ENCODE measurements at places on chromosomes 2 and 18.
A peak's percentile ranks its signal among the peaks of the same experiment; 100 is the strongest.

DNA sequence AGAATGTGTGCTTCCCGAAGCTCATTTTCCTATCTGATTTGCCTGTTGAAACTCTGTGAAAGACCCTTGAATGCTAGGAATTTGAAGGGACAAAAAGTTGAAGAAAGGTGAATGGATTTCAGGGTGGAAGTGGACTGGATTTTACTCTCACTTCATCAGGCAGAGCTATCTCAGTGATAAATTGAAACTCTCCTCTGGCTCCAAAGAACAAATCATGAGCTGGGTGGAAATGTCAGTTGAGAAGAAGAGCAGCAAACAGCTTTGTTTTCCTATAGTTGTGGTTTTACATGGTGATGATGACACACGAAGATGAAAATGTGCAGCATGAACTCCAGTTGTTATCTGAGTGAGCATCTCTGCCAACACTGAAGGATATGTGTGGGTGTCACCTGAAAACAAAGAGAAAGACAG, 34.4 kb downstream of the CD28 start:
- DNase-seq: no peak

DNA sequence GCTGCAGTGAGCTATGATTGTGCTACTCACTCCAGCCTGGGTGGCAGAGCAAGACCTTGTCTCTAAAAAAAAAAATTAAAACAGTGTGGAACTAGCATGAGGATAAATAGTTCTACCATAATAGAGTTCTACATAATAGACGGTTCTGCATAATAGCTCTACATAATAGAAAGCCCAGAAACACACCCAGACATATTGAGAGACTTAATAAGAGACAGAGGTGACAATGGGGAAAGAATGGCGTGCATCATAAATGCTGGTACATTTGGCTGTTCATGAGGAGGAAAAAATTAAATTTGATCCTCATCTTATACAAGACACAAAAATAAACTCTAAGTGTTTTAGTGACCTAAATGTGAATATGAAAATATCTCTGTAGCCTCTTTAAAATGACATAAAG, 58.5 kb downstream of the PTRHD1 start:
- DNase-seq: no peak

DNA sequence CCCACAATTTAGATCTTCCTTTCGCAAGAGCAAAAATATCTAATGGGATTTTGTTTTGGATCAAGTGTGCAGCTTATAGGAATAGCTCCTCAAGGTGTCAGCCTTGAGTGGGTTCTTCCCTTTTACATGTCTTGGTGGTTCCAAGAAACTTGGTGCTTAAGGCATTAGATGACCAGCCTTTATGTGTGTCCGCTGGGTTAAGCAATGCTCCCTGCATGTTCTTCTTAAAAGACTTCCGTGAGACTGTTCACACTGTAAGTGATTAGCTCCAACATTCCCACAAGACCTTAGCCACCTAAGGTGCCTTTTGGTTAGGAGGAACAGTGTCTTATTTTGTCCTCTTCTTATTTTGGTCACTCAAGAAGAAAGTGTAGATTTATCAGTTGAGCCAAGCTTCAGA, 44.3 kb upstream of the GPR39 start:
- no peak for DNase-seq

DNA sequence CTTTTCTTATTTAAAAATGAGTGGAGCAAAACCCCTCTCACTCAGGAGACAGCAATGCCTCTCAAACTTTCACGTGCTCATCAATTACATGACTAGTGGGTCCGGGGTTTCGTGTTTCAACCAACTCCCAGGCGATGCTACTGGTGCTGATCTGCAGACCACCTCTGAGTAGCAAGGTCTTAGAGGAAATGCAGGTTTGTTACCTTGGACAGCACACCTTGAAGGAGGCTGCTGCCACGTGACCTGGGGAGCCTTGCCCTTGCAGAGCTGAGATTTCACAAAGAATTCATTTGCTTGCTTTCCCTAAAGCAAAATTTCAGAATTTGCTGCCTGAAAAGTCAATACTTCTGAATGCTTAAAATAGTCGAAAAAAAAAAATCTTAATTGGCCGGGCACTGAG, 32.4 kb downstream of the SMIM21 start:
- DNase-seq: no peak

DNA sequence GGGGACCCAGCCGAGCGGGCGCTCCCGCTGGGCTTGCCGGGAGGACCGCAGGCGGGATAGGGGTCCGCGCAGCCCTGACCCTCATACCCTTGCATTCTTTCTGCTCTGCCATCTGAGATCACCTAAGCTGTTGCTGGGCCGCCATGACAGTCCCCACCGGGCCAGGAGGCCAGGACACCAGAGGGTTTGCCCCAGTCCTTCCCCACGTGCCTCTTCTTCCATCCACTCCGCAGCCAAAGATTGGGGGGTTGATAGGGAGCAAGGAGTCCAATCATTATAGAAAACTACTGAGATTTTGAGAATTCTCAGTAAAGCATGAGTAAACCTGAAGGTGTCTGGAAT, 453 bp upstream of the GRB14 start:
- DNase-seq: no peak

DNA sequence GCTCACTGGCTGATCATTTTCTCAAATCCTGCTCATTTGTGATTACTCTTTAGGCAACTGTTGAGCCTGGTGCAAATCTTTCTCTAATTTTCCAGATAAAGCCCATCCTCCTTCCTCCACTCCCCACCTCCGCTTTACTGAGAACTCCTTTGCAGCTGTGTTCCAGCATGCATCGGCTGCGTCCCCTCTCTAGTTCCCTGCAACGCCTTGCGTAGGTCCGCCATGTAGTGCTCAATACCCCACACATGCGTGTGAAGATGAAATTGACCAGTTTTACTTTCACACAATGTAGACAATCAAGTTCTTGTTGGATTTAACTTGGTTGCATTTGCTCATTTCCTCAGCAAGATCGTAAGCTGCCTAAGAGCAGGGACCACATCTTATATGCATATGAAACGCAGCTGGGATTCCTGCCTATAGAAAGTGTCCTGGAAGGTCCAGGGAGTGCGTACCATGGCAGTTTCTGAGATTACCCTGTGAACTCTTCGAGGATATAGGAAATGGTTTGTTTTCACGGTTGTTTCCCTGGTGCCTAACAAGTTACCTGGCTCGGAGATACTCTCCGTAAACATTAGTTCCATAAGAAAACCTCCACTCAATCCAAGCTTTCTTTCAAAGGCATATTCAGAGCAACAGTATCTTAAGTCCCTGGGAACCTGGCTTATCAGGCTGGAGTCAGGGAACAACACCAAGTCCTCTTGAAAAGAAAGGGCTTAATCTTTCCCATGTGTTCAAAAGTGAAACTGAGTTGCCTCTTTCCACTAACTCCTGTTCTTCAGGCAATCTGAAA, 766.4 kb upstream of the ID2 start:
- DNase-seq: peak; percentile 31

DNA sequence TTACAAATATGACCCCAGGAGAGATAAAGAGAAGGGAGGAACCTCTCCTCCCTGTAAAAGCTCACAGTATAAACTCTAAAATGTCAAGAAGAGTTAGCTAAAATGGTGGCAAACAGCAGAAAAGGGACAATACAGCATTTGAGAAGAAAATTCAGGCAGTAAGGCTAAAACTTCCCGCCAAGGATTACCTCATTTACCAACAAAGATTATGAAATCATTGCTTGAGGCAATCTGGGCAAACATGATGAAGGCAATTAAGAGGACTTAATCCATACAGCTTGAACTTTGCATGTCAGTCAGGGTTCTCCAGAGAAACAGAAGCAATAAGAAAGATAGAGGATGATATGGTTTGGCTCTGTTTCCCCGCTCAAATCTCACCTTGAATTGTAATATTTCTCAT, 81.4 kb downstream of the CMPK2 start:
- no peak for DNase-seq

GRCh38 chr2:241108271-241109209, 6.5 kb upstream of the MTERF4 start:
- DNase-seq: no peak

DNA sequence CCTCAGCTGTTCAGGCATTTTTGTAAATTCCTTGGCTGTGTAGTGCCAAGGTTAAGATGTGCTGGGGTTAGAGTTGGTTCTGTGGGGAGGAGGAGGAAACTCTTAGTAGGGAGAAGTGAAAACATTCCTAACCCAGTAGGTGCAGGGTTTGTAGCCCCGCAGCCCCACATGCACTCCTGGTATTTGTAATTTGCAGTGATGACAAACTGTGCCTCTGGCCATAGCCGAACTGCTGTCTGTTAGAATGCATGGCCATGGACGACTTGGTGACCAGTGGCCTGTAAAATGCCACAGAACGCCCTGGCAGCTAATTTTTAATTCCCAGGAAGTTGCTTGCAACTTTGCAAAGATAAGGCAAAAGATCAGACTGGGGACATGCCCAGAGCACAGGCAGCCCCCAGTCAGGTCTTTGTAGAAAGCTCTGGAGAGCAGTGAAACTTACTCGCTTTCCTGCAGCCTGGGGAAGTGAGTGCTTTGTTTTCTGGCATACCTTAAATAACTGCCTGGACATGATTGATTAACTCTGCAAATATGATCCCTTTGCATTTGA, 38.4 kb downstream of the LYPD6B start:
- no peak for DNase-seq

GRCh38 chr2:53994818-53995808, 24.3 kb upstream of the PSME4 start:
- no peak for DNase-seq

DNA sequence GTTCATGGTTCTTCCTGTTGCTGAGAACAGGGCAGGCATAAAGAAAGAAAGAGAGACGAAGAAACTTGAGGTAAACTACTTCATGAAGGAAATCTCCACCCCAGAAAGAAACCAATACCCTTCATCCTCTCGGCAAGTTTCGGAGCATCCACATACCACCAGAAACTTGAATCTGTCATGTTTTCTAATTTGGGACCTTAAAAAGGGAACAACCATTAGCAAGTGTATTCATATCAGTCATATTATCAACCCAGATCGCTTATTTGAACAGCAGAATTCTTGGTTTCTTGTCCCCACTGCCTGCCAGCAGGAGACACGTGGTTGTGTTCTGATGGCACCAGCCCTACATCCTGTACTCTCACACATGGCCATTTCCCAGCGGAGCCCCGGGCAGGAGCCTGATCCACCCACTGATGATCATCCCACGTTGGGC, 53.2 kb upstream of the FZD7 start:
- DNase-seq: no peak

- DNase-seq: peak; percentile 17
Measured at GRCh38 chr2:230552181-230552580, 136.2 kb downstream of the SP100 start.

GRCh38 chr2:167869200-167869599, 378.2 kb downstream of the STK39 start:
- no peak for DNase-seq

DNA sequence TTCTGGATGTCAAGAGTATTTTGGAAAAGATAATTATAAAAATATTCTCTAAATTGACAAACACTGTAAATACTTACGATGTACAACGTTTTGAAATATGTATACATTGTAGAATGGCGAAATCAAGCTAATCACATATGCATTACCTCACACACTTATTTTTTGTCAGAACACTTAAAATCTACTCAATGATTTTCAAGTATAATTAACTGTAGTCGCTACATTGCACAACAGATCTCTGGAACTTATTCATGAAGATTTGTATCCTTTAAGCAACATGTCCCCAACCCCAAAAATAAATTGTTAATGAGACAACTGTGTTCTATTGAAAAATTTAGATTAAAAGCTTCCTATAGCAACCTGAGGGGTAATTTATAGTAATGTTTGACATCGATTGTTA, 59.8 kb downstream of the C2orf74 start:
- no peak for DNase-seq

GRCh38 chr2:164934401-164935117, 20.8 kb downstream of the SLC38A11 start:
- DNase-seq: no peak

- DNase-seq: no peak
Measured at GRCh38 chr18:78642296-78642951, 337.2 kb upstream of the SALL3 start.

GRCh38 chr2:148282201-148282600, 261.3 kb downstream of the MBD5 start:
- no peak for DNase-seq

DNA sequence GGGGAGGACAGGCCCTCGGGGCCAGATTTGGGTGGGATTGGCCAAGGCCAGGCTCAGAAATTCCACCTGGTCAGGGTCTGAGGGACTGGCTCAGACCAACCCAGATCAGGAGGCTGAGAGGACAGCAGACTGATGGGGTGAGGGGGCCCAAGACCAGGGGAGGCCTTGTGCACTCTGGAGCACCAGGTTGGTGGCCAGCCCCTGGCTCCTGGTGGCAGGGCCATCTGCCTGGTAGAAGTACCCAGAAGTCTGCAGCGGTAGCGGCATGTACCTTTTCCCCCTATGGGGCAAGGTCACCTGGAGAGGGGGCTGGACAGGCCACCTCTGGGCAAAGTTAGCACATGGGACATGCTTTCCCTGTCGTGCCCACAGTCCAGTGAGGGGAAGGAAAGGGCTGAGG, 21.2 kb upstream of the ODC1 start:
- no peak for DNase-seq

- DNase-seq: no peak
Measured at GRCh38 chr18:55286257-55286825, 301.7 kb downstream of the TCF4 start.

GRCh38 chr2:48134704-48135103, 228.4 kb upstream of the FBXO11 start:
- no peak for DNase-seq

GRCh38 chr2:110888411-110888810, 156.0 kb downstream of the ACOXL start:
- no peak for DNase-seq

DNA sequence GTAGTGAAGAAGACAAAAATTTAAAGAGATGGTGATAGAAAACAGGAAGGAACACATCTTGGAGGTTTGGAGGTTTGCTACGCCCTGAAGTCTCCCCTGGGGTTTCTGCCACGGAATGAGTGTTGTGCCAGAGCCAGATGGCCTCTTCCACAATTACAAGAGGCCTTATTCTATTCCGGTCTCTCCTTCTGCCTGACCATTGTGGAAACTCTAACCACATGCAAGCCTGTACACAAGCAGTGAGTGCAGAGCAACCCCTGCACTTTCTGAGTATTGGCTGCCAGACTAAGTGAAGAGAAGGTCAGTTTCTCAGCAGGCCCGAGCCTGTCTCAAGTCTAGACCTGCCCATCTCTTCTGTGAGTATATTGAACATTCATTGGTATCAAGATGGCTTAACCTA, 22.7 kb upstream of the MYO1B start:
- DNase-seq: peak; percentile 56

DNA sequence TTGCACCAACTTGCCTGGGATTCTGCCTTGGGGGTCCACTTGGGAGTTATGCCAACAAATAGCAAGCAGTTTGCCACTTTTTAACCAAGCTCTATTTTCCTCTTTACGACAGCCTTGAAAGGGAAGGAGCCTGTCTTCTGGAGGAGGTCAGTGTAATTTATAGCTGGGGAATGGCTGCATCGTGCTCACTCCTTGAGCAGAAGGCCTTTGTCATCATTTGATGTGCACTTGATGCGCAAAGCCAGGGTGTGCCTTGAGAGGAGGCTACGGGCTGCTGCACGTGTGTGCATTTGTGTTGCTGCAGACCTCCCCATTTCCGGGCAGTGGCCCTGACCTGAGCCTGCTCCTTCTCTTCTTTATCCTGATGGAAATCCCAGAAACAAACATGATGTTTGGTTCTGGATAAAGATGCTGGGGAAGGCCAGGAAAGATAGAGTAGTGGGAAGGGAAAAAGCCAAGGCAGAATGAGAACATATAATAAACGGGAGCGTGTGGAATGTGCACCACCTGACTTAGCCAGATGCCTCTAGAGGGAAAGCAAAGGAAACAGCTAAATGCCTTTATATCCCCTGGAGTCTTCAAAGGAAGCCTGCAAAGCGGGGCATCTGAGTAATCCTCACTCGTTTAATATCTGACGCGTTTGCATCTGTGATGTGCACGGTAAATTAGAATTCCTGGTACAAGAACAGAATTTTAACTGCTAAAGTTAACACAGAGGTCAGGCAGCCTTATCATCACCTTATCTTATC, 68.3 kb upstream of the ZNF521 start:
- DNase-seq: no peak

All from cardiac muscle cell (in vitro differentiated cells and primary cell).